Stimulated activated CD4-positive, alpha-beta T cell treated with anti-CD3 and anti-CD28 coated beads, Interleukin-15, amount 100 ng/mL, for 1 hour (primary cell): ENCODE measurements at places on chromosomes 4 and X.

DNA sequence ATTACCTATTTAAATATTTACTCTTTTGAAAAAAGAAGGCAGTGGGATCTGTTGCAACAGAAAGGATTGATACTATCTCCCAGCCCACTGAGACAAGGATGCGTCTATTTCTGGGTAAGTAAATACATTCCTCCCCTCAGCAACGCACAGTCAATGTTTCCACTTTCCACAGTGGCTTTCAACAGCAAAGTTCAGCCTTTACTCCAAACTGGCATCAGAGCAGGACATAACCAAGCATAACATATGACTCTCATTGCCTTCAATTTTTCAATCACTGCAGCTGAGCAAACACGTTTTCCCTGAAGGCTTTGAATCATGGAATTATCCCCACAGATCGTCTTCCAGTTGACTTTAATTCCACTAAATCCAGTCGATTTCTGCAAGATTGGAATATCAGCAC lies 160.3 kb upstream of the FRG1 start:
- DNase-seq: no peak

DNA sequence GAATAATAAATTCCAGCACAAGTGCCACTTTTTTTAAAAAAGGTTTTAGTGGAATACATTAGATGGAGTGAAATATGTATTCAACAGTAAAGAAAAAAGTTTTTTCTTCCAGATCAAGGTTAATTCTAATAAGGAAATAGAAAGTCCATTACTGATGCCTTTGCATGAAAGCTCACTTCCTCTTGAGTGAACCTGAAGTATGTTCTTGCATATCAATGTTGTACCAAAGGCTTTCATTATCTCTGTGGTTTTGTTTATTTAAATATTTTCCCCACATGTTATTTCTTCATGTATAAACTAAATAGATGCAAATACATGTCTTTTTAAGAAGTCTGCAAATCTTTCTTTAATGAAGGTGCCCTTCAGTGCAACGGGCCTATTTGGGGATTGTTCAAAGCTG lies 307.9 kb downstream of the C4orf33 start:
- no peak for DNase-seq

- DNase-seq: no peak
Observed at GRCh38 chr4:80027611-80028010, 45.4 kb downstream of the ANTXR2 start.

- no peak for DNase-seq
Observed at GRCh38 chr4:108821351-108821930, 58.6 kb upstream of the ETNPPL start.

- no peak for DNase-seq
Observed at GRCh38 chr4:56764775-56765174, 56.7 kb downstream of the SPINK2 start.

GRCh38 chr4:8442596-8443358 lies 2.2 kb downstream of the TRMT44 start:
- DNase-seq: no peak

DNA sequence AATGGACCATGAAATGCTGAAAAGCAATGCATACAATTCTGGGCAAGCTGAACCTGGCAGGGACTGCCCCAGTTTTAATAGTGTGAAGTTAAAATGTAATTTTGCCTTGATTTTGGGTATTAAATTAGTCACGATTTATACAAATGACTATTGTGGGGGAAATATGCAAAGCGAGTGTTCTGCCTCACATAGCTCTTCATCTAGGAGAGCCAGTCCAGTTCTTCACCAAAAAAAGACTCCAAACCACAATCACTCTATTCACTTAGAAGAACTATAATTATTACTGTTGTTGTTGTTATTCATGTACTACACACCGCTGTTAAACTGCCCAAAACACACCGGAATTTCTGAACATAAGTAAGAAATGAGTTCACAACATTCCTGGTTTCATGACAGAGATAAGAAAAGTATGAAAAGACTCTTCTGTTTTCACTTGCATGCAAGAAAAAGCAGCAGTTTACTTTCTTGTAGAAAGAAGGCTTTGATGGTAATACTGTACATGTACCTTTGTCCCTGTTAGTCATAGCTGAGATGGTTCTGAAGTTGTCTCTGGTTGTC lies 101.9 kb downstream of the QRFPR start:
- no peak for DNase-seq

DNA sequence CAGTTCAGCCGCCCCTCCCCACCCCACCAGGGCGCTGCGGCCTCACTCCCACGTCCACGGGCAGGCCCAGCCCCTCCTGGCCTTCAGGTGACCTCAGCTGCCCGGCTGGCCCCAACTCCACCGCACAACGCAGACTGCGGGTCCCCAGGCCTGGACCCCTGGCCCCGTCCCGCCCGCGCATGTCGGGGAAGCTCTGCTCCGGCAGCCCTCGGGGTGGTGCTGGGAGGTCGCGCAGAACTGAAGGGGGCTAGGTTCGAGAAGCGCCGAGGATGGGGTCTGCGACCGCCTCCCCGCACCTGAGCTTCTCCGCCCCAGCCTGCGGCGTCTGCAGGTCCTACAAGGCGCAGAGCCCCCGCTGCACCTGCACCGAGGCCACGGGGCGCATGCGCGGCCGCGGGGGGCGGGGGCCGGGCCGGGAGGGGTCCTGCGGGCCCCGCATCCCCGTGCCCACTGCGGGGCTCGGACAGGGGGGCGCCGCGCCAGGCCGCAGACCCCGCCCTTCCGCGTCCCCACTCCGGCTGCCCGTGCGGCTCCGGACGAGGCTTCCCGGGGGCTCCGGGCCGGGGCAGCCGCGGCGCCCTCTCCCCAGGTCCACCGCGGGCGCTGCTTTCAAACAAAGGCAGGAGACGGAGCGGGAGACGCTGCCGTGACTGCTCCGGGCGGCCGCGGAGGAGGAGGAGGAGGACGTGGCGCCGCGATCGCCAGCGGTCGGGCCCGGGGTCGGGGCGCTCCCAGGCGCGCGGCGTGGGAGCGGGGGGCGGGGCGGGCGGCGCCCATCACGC lies 672 bp upstream of the NAT8L start:
- no peak for DNase-seq

DNA sequence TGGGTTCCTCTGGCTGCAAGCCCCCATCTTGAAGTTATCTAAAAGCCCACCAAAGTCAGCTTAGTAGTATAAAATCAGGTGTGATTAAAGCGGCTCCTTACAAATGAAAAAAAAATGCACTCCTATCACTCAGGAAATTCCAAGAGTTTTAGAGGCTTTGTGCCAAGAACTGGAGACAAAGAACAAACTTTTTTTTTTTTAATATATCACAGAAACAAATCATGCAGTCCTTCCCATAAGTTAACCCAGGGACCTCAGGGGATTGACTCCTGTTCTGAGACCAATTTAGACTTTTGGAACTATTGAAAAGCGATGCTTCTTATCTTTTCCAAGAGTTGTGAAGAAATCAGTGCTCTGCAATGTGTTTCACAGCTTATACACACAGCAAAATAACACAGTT lies 53.6 kb downstream of the HHIP start:
- DNase-seq: no peak

DNA sequence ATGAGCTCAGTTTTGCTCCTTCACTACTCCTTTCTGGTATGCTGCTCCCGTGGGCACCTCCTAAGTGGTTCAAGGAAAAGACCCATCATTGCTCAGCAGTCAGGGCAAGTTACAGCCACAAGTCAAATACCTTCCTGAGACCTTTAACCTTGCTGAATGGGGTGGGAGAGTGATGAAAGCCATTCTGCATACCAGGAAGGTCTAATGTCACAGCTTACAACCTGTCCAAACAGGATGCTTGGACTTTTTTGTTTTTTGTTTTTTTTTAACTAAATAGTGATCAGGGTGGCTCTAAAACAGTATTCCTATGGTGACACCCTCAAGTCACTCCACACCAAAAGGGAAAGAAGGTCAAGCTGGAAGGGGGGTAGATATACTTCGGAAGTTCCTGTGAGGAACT lies 93.1 kb downstream of the GPC3 start:
- DNase-seq: no peak

- no peak for DNase-seq
Observed at GRCh38 chr4:39873823-39874222, 103.9 kb downstream of the PDS5A start.

GRCh38 chr4:30495651-30496310 lies 224.4 kb upstream of the PCDH7 start:
- DNase-seq: no peak

DNA sequence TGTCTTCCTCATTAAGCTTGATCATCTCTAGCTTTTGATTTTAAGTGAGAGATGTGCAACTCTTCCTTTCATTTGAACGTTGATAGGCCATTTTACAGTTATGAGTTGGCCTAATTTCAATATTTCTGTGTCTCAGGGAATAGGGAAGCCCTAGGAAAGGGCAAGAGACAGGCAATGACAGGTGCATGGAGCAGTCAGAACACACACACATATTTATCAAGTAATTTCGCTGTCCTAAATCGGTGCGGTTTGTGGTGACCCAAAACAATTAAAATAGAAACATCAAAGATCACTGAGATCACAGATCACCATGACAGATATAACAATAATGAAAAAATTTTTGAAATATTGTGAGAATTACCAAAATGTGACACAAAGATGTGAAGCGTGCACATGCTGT lies 87.7 kb upstream of the LSM6 start:
- DNase-seq: no peak

- no peak for DNase-seq
Observed at GRCh38 chr4:10083331-10083771, 33.2 kb downstream of the WDR1 start.

- no peak for DNase-seq
Observed at GRCh38 chr4:145154573-145154972, 25.8 kb downstream of the OTUD4 start.

- DNase-seq: no peak
Observed at GRCh38 chr4:77045490-77045889, 30.3 kb downstream of the CCNI start.

DNA sequence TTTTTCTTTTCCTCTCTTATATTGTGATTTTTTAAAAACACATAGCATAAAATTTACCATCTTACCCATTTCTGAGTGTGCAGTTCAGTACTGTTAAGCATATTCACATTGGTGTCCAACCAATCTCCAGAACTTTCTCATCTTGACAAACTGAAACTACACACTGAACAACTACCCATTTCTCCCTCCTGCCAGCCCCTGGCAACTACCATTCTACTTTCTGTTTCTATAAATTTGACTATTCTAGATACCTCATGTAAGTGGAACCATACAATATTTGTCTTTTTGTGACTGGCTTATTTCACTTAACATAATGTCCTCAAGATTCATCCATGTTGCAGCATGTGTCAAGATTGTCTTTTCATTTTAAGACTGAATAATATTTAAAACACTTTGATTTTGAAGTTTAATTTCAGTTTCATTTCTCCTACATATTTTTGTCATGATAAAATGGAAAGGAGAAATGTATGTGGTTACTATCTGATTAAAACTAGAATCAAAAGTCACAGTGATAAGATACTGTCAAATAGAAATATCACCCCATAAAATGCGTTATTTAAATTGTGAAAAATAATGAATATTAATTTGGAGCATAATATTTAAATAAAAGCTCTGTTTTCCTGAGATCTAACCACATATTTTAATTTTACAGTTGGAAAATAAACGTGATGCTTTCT lies 122.8 kb downstream of the DIPK2B start:
- no peak for DNase-seq

DNA sequence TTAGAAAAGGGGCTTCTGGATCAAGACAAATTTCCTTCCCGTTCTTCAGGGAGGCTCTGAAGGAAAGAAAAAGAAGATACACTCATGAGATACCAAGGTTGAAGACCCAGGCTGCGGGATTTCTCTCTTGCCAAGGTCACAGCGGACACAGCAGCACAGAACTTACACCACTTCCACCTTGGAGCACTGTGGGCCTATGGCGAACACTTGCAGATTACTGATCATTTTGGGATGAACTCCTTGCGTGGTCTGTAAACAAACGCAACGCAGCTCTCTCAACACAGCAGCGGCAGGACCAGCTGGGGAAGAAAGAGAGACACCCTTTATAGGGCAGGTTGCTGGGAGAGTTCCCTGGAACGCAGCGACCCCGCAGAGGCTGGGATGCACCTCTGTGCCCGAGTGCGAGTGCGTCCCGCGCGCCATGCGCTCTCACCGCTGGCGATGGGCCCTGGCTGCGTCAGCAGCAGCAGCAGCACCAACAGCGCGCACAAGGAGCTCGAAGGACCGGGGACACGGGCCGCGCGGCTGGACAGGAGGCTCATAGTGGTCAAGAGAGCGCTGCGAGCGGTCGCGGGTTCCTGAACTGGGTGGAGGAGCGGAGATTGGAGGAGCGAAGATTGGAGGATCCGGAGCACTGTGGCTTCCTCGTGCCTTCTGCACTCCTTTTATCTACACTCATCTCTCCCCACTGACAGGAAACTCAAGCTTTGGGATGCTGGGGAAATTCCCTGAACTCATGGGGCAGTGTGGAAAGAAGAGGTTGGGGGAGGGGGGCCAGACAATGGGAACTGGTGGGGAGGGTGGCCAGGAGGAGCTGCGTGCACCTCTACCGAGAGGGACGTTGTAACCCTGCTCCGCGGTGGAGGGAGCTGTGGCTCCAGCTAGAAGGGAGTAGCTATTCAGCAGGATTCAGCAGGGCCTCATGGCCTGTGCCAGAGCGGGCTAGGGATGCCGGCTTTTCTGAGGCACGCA lies at the start of gene CXCL5:
Gene CXCL5 (minus strand): TSS at position 638 of the 972 bp plus-strand sequence. CDS start 96 bp downstream, at position 542.
- no peak for DNase-seq

- DNase-seq: no peak
Observed at GRCh38 chr4:172750910-172751309, 417.7 kb upstream of the GALNT7 start.

- DNase-seq: no peak
Observed at GRCh38 chr4:124726269-124726668, 13.7 kb upstream of the ANKRD50 start.

GRCh38 chr4:142413485-142413884 lies 432.6 kb downstream of the INPP4B start:
- DNase-seq: no peak

- DNase-seq: no peak
Observed at GRCh38 chr4:65538571-65538970, 131.7 kb downstream of the EPHA5 start.

- no peak for DNase-seq
Observed at GRCh38 chr4:89820010-89820409, 17.0 kb downstream of the SNCA start.

DNA sequence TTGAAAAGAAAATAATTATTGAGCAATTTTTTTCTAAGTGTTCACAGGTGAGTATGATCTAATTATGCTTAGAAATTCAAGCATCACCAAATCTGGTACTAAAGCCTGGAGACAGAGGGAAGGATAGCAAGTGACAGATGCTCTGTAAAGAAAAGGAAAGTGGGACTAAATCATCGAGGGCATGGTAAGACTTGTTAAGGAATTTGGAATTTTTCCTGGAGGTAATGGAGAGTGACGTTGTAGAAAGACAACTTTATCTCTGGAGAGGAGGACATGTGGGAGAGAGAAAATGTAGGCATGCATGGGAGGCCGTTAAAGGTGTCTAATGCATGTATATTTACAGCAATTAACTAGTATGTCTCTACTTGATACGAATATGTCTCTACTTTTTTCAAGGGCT lies 333.2 kb upstream of the ATOH1 start:
- no peak for DNase-seq

- DNase-seq: no peak
Observed at GRCh38 chr4:5361968-5362367, 310.7 kb downstream of the STK32B start.

- no peak for DNase-seq
Observed at GRCh38 chrX:50161127-50161526, 39.7 kb downstream of the AKAP4 start.

- no peak for DNase-seq
Observed at GRCh38 chr4:113534711-113535110, 226.8 kb downstream of the CAMK2D start.
